ENCODE measurements at places on chromosomes 4 and X.

DNA sequence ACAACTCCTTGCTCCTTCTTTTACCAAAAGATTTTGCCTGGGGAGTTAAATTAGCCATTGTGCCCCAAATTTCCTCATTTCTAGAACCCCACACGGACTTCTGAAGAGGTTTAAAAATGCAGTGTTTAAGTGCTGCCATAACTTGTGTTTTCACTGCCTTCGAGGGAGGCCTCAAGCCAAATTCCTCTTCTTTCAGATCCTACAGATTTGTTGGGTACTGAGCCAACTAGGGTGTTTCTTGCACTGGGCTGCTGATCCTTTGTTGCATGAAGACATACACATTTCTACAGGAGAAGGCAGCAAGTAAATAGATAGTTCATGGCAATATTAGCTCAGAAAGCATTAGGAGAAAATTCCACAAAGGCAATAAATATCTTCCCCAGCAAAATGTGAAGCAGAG is 43.8 kb downstream of the GLRA2 start:
- no peak for DNase-seq

DNA sequence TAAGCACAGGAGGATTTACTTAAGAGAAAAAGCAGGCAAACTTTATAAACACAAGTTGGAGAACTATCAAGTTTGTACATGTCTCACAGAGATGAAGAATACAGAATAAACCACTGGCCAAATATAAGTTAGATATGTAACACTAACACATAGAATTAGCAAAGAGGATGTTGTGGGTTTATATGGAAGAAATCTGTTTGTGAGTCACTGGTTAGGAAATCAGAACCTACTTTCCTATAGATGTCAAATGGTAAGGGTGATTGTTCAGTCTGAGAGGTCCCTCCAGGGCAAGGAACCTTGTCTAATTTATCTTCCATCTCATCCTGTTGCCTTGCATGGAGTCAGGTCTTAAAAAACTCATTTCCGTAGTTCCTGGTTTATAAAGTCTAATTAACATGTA is 14.8 kb upstream of the ART3 start:
- DNase-seq: no peak

GRCh38 chr4:84874619-84875018 is 91.9 kb downstream of the WDFY3 start:
- no peak for DNase-seq

- DNase-seq: no peak
Observed at GRCh38 chrX:28311466-28311865, 275.8 kb upstream of the IL1RAPL1 start.

DNA sequence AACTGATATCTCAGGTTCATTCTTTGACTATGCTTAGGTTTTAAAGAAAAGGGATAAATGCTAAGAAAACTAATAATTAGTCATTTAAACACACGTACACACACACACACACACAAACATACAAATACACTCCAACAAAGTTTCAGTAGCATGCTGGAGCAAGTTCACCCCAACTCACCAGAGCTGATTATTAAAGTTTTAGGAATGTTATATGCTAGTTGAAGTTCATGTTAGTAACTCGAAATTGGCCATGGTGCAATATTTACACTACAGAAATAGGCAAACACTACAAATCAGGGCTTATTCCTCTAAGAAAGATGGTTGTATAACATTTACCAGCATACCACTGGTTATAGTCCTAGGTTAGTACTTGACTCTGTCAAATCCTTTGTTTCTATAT is 384.0 kb upstream of the DIPK2B start:
- no peak for DNase-seq

GRCh38 chr4:130210864-130211263 is 1114.9 kb downstream of the C4orf33 start:
- DNase-seq: no peak

DNA sequence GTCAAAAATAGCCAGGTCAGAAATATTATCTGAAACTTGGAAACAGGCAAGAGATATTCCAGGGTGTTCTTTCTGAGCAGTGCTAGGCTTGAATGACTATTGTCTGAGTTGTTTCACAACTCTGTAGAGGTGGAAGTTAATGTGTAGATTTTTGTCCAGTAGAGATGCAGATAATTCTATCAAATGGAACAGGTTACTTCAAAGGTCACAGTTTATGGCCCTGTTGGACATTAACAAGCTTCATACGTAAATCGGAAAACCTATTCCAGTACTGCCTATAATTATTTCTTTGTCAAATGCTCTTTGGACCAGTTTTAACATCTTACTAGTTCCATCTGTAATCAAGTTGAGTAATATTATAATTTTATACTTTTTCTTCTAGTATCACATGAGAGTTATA is 1639.4 kb upstream of the TENM3 start:
- no peak for DNase-seq

DNA sequence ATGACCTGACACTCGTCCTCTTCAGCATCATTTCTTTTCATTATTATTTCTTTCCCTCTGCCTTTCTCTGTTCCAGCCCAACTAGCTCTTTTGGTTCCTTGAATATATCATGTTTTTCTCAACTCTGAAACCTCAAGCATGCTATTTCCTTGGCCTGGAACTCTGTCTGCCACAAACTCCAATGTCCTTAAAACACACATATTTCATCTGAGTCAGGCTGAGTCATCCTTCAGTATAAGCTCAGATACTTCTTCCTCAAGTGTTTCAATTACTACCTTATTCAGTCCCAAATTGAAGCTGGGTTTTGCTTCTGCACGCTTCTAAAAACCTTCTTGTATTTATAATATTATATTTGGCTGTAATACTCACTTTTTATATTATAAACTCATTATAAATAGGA is 424.2 kb downstream of the PDGFC start:
- DNase-seq: no peak

- no peak for DNase-seq
Observed at GRCh38 chrX:30282527-30282926, 26.7 kb downstream of the NR0B1 start.

GRCh38 chr4:57020467-57021101 is 41.9 kb downstream of the POLR2B start:
- DNase-seq: no peak

DNA sequence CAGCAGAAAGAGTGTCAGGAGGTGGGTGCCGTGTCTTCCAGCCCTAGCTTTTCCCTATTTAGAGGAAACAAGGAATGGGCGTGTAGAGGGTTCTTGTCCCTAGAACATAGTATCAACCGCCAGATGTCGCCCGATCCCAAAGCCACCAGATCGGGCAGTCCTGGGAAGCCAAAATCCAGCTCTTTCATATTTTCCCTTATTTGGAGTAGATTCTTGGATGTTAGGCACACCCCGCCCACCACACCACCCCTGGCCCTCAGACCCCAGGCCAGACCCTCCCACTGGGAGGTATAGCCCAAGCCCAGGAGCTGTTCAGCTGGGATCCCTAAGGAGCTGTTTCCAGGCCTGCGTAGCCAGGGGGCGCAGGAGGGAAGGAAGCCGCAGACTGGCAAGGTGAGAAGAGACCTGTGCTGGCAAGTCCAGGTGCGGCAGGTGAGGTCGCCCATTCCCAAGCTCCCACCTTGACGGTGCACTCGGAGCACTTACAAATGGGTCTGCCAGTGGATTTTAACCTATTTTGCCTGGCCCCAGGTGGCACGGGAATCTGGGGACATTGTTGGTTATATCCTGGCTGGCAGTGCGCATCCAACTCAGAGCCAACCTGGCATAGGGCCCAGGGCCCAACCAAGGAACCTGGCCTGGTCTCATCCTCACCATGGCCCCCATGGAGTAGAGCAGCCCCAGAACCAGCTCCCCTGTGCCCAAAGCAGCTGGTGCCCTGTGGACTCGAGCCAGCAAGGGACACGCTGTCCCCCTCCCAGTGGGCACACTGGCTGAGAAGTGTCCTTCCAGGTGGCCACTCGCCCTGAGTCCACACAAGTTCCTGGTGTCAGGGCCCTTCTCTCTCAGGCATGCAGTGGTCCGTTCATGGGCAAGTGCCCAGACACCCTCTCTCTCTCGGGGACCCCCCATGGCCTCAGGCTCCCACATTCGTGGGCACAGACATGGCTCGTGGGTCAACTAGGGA is 811 bp downstream of the FLNA start:
- DNase-seq: no peak

DNA sequence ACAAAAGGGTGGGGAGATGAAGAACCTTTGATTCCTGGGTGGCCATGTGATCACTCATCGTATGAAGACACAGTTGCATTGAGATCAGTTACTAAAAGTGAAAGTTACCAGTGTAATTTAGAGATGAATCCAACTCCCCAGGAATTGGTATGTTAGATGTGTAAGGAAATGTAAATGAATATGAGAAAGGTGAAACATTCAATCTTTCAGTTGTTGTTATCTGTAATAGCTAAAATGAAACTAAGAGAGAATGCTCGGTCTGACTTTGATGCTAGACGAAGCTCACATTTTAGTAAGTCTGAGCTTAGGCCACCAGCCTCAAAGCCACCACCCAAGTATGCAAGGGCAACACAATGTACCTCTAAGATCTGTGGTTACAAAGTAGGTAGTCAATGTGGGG is 194.3 kb upstream of the POF1B start:
- no peak for DNase-seq

- no peak for DNase-seq
Observed at GRCh38 chrX:7446815-7447214, 298.9 kb upstream of the PUDP start.

GRCh38 chr4:76943129-76943620 is 6.4 kb upstream of the SEPTIN11 start:
- no peak for DNase-seq

DNA sequence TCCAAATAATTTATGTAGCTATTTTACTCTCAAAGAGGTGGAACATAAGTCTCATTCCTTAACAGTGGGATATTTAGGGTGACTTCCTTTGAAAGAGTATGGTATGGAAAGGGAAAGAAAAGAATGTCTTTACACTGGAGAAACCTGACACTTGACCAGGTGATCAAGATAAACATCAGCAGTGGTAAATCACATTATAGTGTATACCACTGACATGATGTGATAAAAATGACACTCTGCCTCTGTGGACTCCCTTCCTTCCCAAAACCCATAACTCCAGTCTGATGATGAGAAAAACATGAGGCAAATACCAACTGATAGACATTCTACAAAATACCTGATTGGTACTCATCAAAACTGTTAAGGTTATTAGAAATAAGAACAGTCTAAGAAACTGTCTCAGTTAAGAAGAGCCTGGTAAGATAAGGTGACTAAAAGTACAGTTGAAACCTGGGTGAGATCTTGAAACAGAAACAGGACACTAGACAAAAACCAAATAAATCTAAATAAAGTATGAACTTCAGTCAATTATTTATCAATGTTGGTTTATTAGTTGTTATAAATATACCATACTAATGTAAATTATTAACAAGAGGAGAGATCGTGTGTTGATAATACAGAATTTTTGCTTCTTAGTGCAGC is 144.2 kb upstream of the PCDH18 start:
- no peak for DNase-seq

DNA sequence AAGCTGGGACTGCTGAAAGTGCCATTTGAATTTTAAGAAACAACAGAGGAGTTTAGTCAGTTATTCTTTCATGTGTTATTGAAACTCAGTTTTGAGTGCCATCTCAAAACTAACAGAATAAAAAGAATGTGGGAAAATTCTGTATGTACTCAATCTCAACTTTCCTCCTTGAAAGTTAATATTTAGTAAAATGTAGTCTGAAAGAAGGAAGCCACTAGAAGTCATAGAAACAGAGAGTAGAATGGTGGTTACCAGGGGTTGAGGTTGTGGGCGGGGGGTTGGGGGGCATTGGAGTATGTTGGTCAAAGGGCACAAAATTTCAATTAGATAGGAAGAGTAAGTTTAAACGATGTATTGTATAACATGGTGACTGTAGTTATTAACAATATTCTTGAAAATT is 628.3 kb upstream of the MAGEB2 start:
- no peak for DNase-seq

DNA sequence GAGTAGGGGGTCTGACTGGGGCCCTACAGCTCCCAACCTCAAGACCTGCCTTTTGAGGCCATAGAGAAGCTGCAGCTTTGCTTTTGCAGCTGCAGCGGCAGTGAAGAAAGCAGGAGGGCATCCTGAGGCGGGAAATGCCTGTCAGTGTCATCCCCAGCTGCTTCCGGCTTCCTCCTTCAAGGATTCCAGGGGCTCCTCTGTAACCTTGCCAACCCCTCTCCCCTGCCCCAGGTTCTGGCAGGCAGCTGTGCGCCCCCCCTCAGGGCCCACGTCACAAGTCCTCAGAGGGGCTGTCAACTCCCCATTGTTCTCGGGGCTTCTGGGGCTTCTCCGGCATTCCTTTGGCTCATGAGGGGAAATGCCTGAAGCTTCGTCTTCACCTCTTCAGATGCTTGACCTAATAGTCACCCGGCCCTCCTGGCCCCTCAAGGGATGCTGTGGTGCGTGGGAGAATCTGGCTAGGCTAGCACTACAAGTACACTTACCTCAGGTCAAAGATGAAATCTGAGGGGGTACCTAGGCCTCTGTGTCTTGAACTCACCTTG is 31.9 kb downstream of the APLN start:
- no peak for DNase-seq

GRCh38 chr4:122129061-122129460 is 23.1 kb upstream of the BLTP1 start:
- DNase-seq: no peak

DNA sequence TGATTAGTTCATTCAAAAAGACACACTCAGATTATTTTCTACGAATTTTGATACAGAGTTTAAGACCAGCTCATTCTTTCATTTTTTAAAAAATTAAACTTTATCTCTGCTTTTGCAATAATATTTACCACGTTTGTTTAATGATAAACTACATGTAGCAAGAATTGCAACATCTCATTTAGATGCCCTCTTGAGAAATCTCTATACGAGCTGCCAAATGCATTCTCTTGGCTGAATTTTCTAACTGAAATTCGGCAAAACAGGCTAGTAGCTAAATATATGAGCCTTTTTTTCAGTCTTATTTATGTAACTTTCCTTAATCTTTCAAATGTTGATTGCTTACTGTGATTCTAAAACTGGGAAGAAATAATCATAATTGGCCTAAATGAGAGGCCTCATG is 2.1 kb upstream of the GC start:
- DNase-seq: no peak

- DNase-seq: no peak
Observed at GRCh38 chr4:1026115-1026514, 14.7 kb downstream of the FGFRL1 start.

DNA sequence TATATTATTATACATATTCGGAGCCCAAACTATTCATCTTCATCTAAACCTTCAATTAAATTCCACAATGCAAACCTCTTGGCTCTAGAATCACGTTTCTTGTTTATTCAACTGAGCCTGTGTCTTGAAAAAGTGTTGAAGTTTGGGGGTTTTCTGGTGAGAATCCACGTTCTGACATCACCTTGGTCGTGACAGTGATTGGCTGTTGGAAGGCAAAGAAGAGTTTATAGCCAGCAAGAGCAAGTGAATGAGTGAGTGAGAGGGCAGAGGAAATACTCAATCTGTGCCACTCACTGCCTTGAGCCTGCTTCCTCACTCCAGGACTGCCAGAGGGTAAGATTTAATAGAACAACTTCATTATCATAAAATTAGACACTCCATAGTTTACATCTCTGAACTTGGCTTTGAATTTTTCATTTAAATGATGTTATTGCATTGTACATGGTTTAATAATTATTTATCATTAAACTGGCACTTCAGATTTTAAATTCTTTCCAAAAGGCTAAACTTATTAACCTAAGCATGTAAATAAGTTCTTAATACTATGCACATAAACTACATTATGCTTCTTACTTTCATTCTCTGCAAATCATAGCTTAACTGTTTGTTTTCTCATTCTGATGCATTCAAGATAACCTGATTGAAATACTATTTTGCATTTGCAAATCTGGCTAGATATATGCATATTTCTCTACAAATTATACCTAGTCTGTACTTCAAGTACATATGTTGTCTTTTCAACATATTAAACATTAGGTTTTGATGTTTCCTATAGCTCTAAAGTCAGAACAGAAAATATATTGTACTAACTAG is at the start of gene IBSP:
Gene IBSP, plus strand, starts transcription at position 254 of the 813 bp plus-strand sequence. CDS start 2,808 bp downstream, outside the sequence.
- DNase-seq: no peak

GRCh38 chr4:88276952-88277710 is 7.2 kb downstream of the PPM1K start:
- DNase-seq: no peak
